ENCODE measurements at places on chromosomes 2 and 18.

DNA sequence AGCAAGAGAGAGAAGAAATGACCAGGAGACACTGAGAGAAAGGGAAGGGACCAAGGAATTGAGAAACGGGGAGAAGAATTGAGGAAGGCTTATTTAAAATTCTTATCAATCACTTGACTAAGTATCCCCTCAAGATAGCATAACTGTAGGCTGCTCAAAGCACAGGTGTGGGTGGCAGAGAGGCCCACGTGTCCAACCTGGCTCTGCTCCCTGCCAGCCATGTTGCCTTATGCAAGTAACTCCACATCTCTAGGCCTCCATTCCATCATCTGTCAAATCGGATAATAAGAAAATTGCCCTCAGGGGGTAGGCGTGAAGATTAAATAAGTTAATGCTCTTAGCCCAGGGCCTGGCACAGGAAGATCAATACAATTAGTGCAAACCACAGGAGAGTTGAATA is 7.4 kb upstream of the NPAS2 start:
- no peak for DNase-seq

DNA sequence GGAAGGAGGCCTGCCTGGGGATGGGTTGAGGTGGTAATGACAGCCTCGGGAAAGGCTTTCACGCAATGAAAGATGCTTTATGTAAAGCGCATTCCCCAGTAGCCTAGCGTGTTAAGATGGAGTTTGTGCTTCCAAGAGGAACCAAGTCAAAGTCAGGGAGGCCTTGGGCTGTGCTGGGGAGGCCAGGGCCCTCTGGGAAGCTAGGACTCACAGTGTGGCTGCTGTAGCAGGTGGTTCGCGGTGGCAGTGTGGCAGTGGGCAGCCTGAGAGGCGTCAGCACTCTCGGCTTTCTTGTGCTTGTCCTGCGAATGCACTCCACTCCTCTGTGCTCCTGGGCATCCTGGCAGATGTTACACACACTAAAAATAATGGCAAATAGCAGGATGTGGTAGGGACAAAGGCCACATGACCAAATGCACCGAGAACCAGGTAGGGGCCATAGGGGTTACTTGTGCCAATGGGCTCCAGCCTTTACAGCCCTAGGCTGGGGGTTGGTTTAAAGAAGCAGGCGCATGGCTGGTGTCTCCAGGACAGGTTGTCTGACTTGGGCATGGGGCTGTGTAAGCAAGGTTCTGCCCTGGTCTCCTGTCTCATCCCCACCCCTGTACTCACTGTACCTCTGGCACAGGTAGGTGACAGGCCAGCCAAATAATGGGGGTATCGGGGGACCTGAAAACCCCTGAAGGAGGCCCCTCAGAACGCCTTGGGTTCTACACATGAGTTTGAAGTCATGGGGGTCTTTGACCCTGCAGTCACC is 154.4 kb upstream of the TWIST2 start:
- no peak for DNase-seq

DNA sequence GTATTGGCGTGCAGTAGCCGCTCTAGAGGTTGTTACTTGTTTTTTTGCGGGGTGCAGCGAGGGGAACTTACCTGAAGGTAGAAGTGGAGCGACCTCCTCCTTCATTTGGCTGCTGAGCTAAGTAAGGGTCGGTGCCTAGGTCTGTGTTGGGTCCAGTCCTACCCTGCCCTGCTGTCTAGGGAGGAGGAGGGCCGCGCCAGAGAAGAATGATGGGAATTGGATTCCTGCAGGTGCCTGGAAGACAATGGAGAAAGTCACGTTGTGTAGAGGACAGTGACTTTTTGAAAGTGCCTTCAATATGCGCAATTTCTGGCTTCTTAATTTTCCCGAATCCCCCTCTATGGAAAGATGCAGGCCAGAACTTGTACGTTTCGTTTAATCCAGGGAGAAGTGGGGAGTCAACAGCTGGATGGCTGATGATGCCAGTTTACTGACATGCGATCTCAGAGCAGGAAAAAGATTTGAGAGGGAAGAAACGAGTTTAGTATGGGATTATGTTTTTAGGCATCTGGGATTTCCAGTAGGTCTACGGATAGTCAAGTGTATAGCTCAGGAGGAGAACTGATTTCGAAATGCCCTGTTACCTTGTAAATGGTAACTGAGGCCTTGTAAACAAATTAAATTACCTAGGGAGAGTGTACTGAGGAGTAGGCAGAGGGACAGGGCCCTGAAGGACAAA is 653 bp downstream of the MRPS9 start:
- DNase-seq: no peak

DNA sequence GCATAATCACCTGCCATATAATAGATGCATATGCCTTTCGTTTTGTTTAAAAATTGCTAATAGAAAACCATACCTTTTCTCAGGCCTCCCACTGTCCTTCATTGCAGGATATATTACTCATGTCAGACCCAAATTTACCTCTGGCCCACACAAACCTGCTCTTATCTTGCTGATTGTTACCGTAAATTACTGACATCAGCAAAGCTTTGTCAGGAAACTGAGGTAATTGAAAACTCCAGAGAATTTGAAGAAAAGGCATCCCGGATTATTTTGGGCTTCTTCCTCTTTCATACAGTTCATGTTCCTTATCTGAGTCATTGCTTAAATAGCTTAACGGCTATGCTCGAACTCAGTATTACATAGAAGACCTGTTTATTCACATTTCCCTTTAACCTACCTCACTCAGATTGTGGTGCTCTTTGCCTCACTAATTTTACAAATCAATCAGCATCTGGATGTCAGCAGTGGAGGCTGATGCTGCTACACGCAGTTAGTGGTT is 145.7 kb downstream of the ZEB2 start:
- DNase-seq: no peak

DNA sequence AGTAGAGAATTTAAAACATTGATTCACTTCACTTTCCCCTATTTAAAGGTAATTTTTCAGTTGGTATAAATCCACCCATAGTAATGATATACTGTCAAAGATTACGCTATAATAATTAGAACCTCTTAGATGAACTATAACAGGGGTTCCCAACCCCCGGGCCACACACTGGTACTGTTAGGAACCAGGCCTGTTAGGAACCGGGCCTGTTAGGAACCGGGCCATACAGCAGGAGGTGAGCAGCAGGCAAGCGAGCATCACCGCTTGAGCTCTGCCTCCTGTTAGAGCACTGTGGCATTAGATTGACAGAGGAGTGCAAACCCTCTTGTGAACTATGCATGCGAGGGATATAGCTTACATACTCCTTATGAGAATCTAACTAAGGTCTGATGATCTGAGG is 34.0 kb upstream of the CD302 start:
- no peak for DNase-seq

DNA sequence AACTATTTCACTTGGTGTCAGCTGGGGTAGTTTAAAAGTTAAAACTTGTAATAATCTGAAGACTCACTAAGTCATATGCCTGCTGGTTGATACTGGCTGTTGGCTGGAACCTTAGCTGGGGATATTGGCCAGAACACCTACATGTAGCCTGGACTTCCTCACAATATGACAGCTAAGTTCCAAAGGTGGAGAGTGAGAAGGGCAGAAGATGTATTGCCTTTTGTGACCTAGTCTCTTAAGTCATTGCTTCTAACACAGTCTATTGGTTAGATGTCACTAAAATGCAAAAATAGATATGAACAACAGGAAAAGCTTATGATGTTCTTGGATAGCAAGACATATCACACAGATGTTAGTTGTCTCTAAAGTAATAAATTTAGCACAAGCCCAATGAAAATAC is 113.2 kb upstream of the CHAC2 start:
- DNase-seq: no peak

- no peak for DNase-seq
These were observed 967.0 kb upstream of the NRXN1 start for GRCh38 chr2:51998890-51999289.

- DNase-seq: no peak
These were observed 366.9 kb downstream of the NYAP2 start for GRCh38 chr2:225766431-225766830.

DNA sequence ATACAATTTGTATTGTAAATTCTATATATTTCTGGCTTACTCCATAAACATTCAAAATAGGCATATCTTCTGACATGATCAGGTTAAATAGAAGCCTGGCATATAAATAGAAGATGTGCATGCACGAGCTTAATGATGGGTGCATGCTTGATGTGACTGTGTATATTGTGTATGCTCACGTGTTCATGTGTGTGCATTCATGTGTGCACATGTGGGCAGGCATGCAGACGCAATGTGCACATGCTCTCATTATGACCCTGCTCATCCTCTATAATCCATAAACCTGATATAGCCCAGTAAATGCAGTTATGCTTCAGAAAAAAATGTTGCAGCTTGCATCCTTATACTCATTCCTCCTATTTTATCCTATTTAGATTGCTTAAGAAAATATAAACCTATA is 29.2 kb downstream of the RAB27B start:
- no peak for DNase-seq

GRCh38 chr2:150133623-150134022 is 353.8 kb downstream of the RND3 start:
- no peak for DNase-seq

DNA sequence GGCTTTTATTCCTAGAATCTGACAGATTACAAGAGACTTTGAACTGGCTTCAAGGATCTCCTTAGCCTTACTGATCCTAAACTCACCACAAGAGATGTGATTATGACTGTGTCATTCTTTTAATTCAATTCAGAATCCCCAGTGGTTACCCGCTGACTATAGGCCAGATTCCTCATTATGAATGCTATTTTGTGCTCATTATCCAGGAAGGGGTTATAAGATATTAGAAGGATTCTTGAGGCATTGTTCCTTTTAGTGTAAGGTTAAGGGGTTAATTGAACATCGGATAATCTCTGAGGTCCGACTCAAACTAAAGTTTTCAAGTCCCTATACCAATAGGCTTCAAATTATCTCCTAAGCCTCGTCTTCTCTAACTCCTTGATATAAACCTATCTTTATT is 39.4 kb upstream of the TDRD15 start:
- no peak for DNase-seq

DNA sequence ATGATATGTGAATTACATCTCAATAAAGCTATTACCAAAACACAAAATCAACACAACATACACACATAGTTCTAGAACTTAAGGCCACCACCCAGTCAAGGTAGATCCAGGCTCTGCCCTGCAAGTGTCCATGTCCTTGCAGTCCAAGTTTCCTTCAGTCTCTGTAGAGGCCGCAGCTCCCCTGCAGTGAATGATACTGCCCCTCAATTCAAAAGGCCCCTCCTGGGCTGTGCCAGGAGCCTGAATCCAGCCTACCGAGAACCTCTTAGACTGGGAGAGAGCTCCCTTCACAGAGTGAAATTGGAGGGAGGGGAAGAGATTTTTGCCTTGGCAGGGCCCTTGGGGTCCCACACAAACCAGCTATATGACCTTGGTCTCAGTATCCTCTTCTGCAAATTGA is 42.5 kb upstream of the ATP6V1B1 start:
- DNase-seq: no peak

DNA sequence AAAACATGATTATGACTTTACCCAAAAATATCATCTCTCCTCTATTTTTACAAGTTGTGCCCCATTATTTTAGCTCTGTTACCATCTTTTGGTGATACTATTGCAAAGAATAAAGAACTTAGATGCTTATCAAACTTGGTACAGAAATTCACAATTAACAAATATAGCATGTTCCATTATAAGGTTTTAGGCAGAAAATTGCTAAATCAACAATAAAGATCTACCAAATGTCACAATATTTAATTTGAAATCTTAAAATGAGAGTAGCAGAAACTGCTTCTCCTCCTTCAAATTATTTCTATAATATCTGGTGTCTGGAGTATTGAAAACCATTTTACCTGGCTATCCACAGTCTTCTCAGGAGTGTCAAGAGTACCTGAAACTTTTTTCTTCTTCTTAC is 8.7 kb downstream of the NIFK start:
- DNase-seq: no peak

- no peak for DNase-seq
These were observed 4.0 kb downstream of the CHRND start for GRCh38 chr2:232529806-232530547.

- no peak for DNase-seq
These were observed 23.1 kb upstream of the ATG16L1 start for GRCh38 chr2:233228376-233228775.

DNA sequence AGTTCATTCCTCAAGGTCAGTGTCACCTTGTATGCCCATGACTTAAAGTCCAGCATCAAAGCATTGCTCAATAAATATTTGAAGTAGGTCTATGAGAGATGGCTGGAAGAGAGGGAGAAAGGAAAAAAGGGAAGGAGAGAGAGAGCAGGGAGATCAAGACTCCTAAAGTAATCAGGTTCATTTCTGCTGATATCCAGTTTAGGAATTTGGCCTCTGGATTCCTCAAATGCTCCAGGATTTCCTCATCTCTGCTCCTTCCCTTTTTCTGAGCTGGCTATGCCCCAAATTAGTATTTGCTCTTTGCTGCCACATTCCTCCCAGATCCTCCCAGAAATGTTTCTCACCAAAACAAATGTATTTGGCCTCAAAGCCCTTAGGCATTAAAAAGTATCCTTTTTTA is 739.4 kb upstream of the CHAC2 start:
- DNase-seq: no peak

DNA sequence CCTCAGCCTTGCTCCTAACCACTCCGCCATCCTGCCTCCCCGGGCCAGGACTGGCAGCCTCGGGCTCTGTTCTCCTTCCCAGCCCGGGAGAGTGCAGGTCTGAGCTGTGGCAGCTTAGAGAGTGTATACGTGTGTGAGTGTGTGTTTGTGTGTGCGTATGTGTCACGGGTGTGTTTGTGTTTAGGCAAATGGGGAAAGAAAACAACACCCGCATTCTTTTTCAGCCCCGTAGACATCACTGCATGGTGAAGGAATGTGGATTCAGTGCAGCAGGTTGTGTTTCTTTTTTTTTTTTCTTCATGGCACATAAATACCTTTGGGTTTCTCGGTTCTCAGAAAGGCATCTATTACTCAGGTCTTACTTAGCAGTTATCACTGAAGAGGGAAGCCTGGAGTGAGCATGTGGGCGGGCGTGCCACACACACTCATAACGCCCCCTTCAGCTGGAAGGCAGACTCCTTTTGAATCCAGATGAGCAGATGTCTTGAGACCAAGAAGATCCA is 44.2 kb downstream of the GLI2 start:
- DNase-seq: no peak

DNA sequence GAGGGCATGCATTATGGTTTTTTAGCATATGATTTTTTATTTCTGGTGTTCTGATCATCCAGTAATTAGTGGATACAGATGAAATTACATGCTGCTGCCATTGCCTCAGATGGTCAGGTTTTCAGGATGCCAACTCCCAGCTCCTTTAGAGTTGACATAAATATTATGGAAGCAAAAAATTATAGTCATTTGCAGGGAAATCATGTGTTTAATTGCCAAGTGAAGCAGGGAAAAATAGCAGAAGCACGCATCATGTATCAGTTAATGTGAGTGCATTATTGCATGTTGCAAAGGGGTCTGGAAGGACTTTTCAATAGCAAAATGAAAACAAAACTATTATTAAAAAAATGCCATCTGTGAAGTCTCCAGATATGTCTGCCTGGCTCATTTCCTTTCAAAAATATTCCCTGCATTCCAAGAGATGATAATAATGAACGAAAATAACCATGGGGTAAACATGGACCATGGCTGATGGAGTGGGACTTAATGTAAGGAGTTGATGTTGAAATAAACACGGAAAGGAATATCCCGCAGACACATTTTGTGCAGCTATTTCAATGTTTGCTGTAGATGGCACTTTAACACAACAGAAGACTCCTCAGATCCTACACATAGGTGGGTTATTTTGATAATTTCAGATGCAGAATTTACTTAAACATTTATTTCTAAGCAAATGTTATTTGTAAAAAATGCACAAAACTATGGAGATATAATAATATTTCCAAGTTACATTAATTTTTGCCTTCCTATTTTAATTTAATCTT is 87.7 kb upstream of the DYNAP start:
- no peak for DNase-seq

- no peak for DNase-seq
These were observed 35.6 kb downstream of the RMC1 start for GRCh38 chr18:23538870-23539269.

- no peak for DNase-seq
These were observed 103.3 kb downstream of the MYO5B start for GRCh38 chr18:50091509-50092244.

Data from naive thymus-derived CD4-positive, alpha-beta T cell (primary cell).